Stimulated activated CD4-positive, alpha-beta T cell treated with anti-CD3 and anti-CD28 coated beads, Interleukin-4, amount 100 ng/mL, for 1 hour (primary cell): ENCODE measurements at places on chromosomes 1 and 21.

GRCh38 chr21:34072145-34073031 lies 990 bp upstream of the MRPS6 start:
- DNase-seq, result no peak

DNA sequence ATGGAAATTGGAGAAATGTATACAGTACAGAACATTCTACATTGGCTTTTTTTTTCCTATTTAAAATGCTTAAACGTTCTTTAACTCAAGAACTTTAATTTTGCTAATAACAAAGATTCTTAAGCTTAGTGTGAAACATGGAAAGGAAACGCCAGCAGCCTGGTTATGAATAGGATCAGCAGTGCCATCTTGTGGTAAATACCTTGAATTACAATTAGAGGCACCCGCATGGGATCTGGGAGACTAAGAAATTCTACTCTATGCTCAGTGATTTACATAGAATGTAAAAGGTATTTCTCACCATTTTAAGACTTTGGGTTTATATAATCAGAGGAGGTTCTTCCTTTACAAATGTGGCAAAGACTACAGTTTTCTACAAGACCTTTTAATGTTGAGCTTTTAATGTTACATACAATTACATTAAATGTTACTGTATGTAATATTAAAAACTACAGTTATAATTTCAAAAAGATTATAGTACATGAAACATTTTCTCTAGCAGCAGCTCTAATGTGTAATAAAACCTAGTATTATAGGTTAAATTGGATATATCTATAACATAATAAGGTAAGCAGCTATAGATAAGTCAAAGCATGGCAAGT lies 32.1 kb upstream of the APOBEC4 start:
- no peak for DNase-seq

DNA sequence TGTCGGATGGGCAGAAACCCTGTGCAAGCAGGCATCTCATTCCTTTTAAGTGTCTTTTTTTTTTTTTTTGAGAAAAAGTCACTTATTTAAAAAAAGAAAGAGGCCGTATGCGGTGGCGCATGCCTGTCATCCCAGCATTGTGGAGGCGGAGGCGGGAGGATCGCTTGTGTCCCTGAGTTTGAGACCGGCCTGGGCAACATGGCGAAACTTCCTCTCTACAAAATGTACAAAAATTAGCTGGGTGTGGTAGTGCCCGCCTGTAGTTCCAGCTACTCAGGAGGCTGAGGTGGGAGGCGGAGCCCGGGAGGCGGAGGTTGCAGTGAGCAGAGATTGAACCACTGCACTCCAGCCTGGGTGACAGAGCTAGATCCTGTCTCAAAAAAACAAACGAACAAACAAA lies 1.7 kb downstream of the GPR137B start:
- DNase-seq, result no peak

DNA sequence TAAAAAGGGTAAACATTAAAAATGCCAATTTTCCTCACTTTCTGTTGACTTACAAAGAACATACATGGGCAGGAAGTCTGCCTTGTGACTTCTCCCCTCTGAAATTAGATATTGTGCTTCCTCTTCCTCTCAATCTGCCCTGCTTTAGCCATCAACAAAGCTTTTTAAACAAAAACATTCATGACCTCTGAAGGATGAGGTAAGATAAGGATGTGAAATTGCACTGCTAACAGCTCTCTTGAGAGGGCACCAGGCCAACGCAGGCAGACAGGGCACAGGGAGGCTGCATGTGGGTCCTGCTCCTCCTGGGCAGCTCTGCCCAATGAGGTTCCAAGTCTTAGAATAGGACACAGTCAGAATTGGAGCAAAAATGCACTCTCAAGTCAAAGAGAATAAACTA lies 62.1 kb downstream of the DEGS1 start:
- DNase-seq, result no peak

- no peak for DNase-seq
Measured at GRCh38 chr1:214435867-214436266, 115.5 kb downstream of the PTPN14 start.

- no peak for DNase-seq
Measured at GRCh38 chr1:21546122-21546825, 37.1 kb downstream of the ALPL start.

DNA sequence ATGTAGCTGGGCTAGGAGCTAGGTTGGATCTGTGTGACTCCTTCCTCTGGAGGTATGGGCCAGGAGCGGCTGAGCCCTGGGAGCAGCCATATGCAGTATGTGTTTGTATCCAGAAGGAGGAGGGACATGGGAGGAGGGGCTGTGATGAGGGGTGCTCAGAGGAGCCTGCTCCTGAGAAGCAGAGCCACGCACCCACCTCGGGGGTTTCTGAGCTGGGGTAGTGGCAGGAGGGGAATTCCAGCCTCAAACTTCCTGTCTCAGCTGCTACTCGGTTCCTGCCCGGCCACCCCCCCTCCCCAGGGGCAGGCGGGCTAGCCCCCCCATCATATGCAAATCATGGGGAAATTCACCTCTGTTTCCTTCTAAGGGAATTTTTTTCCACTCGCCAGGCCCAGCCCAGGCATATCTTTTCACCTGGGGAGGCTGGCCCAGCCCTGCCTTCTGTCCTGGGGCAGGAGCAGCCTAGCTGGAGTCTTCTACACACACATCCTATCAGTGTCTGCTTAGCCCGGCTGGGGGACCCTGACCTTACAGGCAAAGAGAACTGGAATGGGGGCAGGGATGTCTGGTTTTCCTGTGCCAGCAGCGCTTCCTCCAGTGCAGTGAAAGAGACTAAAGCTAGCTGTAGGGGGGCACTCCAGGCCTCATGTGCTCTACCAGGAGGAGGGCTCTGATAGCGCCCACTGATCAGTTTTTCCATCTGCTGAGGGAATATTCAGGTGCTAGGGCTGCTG lies 3.0 kb downstream of the ZC3H12A start:
- peak; percentile 88 for DNase-seq

GRCh38 chr21:45601551-45601950 lies 42.0 kb upstream of the PCBP3 start:
- no peak for DNase-seq

DNA sequence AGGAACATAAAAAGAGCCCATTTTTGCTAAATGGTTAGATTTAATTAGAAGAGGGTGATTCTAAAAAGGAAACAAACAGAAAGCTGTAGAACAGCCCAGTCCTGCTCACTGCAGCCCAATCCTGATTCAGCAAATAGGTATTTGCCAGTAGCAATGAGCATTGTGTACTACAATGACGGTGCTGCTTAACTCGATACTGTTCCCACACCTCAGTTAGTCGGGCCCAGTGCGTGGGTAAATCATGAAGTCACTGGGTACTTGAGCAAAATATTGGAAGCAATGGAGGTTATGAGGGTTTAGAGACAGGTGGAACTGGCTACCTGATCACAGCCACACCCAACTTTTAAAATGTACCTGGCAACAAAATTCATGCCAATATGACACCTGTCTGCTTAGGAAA lies 101.5 kb upstream of the ADGRL2 start:
- DNase-seq, result no peak

DNA sequence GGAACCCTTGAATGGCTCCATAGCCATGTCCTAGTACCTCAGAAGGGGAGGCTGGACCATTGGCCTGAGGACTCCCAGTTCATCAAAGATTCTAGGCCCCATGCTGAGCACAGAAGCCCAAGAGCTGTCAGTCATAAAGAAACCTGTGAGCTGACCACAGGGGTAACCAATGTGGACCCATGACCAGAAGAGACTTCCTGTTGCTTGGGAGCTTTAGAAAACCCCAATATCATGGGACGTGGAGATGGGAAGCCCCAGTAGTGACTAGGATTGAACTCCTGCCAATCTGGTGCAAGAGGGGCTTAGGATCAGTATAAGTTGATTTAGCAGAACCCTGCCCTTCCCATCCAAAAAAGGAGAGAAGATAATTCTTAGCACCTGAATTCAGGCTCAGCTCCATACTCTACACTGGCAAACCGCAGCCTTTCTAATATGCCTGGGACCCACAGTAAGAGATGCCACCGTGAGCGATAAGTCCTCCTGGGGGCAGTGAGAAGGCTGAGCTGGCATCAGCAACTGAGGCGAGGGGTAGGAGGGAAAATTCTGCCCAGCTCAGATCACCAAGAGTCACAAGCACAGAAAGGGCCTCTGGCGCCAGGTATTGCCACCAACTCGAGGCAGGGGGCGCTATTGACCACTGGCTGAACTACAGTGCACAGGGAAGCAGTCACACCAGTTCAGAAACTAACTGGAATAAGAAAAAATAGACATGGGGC lies 108.9 kb downstream of the CAPN8 start:
- DNase-seq, result peak; percentile 6

DNA sequence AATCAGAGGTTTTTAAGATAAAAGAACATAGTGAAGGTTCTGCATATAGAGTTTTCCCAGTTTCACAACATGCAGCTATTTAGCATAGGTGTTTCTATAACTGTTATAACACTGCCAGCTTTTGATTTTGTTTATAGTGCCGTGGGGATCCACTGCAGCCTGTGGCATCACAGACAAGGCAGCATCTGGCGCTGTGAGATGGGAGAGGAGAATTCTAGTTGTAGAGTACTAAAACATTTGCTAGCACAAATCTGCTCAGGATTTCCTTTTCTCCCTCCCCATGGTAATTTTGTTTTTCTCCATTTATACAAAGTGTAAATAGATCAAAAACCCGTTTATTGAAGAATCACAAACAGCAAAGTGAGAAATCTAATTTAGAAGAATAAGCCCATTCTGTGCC lies 482.8 kb upstream of the NCAM2 start:
- DNase-seq, result no peak

DNA sequence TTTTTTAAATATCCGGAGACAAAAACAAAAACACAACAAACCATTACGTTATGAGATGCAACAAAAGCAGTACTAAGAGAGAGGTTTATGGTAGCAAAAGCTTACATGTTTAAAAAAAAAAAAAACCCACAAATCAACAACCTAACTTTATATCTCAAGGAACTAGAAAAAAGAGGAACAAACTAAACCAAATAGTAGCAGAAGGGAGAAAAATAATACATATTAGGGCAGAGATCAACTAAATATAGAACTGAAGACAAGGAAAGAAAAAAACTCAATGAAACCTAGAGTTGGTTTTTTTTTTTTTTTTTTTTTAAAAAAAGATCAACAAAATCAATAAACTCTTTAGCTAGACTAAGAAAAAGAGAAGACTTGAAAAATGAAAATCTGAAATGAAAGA lies 34.9 kb downstream of the ZNF644 start:
- no peak for DNase-seq

- no peak for DNase-seq
Measured at GRCh38 chr1:228988664-228989063, 253.4 kb downstream of the RHOU start.

DNA sequence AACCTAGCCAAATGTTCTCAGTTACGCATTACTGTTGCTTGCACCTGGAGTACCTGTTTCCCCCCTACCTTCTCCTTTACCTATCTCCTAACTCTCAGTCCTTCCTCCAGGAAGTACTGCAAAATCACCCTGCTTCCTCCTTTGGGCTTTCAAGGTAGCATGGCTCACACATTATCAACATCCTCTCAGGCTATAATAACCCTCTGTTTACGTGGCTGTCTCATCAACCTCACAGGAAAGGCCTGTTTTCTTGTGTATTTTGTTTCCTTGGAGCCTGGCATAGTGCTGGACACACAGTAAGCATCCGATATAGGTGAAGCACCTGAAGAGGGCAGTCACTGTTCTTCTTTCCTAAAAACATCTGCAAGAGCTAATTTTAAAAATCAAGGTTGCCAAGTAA lies 32.7 kb upstream of the ANGPTL7 start:
- no peak for DNase-seq

DNA sequence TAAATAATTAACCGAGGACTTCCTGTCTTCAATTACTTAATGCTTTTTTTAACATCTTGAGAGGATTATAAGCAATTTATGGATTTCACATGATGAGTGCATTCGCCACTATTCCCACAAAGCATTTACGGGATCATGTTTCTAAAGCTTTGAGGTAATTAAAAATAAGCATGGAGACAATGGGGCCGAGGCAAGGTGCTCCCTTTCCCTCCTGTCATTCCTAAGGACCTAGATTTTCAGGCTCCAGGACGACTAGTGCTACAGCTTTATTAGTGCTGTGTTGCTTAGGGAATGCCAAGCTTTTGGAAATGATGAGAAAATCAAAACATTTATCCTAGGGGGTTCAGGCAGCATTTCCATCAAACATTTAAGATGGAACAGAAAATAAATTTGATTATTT lies 209.2 kb downstream of the KCTD3 start:
- no peak for DNase-seq

DNA sequence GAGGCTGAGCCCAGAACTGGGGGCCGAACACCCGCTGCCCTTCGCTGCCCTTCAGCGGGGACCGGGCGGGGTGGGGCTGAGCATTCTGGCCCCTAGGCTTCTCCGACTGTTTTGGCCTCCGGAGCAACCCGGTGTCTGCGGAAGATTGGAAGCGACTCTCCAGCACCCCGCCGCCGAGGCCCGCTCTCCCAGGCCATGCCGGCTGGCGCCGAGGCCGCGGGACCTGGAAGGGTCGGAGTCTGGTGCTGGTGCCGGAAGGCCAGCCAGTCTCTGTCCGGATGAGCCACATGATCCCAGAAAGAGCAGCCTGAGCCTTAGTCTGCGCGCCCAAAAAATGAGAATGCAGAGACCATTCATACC lies 272.0 kb downstream of the FOXD2 start:
- no peak for DNase-seq
